NCI-H1930 (cell line): ENCODE measurements at places on chromosomes 13 and 19.

DNA sequence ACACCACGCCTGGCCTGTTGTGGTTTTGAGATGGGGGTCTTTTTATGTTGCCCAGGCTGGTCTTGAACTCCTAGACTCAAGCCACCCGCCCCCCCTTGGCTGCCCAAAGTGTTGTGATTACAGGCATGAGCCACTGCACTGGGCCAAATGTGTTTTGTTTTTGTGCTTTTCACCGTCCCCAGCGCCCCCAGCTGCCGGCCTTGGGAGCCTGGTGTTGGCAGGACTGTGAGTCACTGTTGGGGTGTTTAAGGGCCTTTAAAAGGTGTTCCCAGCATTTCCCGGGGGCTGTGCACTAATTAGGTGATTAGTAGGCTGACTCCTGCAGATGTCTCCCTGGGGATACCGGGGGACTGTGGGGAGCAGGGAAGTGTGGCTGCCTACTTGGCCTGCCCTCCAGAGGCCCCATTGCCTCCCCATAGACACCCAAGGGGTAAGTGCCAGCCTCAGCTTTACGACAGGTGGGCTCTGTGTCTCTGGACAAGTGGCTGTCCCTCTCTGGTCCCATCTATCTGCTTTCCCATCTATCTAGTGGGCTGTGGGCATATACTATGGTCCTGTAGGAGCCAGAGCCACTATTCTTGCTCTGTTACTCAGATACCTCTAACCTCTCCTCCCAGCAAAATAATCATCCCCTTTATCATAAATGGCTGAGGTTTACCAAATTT is 11.8 kb upstream of the TLE5 start:
- DNase-seq: no peak

DNA sequence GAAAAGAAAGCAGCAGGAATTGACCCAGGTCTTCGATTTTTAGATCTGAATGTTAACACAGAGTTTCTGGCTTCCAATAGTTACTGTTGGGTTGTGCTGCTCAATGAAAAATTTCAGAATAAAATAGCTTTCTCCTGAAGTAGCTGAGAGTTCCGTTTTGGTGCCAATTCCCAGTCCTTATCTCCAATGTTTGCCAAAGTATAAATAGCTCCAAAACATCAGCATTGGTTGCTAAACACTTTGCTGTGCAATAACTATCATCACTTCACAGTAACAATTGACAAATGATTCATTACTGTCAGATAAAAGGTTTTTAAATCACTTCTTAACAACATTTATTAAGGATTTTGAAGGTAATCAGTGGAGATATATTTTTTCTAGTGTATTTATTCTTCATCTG is 446.0 kb downstream of the PCDH20 start:
- no peak for DNase-seq

DNA sequence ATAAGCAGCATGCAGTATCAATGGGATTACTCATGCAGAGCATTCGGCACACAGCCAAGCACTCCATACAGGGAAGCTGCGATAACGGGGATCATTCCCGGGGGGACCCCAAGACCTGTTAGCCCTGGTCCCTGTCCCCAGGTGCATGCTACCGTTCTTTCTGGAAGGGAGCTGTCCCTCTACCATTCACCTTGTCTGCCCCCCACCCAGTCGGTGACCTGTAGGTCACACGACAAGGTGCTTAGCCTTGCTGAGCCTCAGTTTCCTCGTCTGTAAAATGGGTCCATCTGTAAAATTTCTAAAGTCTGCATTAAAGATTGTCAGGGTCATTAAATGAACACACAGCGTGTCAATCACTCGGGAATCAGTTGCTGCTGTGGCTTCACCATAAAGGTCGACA is 6.8 kb upstream of the ACP7 start:
- DNase-seq: no peak

DNA sequence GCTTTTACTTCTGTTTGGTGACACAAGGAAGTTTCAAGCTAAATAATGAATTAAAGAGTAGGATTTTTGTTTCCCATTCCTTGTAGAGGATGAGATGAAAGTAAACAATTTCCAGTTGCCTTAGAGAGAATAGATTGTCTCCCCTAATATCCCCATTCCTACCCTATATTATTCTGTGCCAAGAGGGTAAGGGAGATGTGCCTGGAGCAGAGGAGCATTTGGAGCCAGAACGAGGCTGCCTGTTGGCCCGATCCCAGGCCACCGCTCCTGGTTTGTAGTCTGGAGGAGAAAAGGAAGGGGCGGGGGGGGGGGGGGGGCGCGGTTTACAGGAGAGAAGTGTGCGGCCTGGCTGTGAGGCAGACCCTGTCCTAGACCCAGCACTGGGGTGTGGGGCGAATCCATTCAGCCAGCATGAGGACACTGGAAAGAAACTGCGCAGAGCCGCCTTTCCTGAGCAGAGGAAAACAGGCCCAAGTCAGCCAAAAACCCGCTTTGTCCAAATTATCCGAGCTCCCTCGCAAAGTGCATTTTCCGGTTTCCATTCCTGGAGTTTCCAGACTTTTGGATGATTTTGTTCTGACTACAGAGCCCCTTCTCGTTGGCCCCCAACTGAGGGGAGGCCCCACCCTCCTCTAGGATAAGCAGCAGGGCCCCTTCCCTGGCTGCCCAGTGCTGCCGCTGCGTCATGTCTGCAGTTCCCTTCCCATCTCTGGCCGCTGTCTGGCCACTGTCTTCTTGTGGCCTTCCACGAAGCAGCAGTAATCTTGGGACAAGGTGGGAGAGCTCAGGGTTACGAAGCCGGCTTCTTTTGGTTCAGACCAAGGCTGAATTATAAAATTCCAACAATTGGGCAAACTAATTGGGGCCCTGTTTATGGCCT is 23.0 kb downstream of the NFIX start:
- DNase-seq: no peak

DNA sequence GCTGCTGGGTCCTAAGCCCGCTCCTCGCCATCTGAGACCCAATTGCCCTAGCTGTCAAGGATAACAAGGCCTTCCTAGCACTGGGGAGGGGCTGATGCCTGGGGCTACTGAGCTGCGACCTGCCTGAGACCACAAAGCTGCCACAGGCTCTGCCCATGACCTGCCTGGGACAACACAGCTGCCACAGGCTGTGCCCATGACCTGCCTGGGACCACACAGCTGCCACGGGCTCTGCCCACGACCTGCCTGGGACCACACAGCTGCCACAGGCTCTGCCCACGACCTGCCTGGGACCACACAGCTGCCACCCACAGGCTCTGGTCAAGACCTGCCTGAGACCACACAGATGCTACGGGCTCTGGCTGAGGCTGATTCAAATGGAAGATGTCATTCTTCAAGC is 54.8 kb downstream of the EPS15L1 start:
- no peak for DNase-seq

GRCh38 chr19:4284974-4285373 is 5.9 kb downstream of the SHD start:
- DNase-seq: no peak
